Temporal lobe (tissue), 4 donors: ENCODE measurements at places on chromosomes 11 and 22. TPM values are rescaled to one million over a fixed set of nuclear protein-coding genes. Genes with fewer than 3 reads are reported as not detected.

The MS4A10 gene
- total RNA-seq, result not detected

The RASL10A gene
- 4.9 TPM for total RNA-seq

The CRYBA4 gene
- total RNA-seq, result not detected

The FOXR1 gene
- not detected for total RNA-seq

The DRICH1 gene
- 0.49 TPM for total RNA-seq

The EML3 gene
- total RNA-seq, result 4.2 TPM

The RCOR2 gene
- 7.9 TPM for total RNA-seq

The KCNJ4 gene
- 6.6 TPM for total RNA-seq
